Right forelimb (tissue), 1 donor: ENCODE measurements at places on chromosomes 3 and 15.

- no peak for DNase-seq
Observed at GRCh38 chr3:8766148-8766547, 3.3 kb downstream of the OXTR start.

DNA sequence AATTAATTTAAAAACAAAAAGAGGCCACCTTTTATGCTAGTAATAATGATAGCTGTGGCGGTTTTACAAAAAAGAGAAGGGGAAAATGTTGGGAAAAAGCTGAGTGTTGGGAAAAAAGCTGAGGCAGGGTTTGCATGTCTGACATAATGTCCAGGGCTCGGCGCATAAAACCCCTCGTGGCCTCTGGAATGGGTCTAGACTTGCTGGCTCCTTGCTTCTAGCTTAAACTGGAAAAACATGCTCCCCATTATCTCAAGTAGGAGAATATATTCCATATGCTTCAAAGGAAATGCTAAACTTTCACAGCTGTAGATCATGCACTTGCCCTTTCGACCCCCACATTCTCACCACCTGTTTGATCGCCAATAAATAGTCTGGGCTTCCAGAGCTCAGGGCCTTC, 53.0 kb downstream of the CYP19A1 start:
- DNase-seq: no peak

- DNase-seq: no peak
Observed at GRCh38 chr15:96412906-96413231, 82.4 kb downstream of the NR2F2 start.

DNA sequence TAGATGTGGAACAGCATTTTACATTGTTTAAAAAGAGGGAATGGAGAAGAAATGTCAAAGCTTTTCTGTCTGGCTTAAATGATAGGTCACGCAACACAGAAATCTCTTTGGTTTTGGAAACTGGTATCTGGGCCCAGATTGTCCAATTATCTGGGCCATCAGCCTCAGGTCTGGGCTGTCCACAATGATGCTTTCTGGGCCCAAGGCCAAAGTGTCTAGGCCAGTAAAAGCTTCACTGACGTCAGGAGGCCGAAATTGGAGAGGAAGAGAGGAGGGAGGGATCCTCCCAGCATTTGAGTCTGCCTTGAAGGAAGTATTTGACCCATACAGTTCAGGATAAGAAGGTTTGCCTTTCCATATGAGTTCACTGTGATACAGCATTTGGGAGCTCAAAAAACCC, 60.7 kb upstream of the ALDH1A3 start:
- DNase-seq: no peak

DNA sequence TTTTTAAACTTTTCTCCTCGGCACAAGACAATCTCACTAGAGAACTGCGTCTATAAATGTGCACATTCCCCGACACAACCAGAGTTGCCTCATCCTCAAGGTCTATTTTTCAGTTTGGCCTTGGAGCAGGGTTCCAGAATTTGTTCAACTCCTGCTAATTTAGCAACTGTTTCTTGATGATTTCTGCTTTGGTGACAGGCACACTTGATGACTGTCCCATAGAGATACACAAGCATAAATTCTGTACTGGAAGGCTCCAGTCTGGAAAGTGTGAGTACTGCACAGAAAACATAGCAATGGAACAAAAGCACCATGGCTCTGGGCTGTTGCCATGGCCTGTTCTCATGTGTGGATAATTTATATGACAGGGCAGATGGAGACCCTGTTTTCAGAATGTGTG, 379.6 kb upstream of the PDZRN3 start:
- DNase-seq: no peak

- no peak for DNase-seq
Observed at GRCh38 chr15:68653031-68653635, 74.3 kb downstream of the CORO2B start.

GRCh38 chr3:114764056-114764492, 383.0 kb downstream of the ZBTB20 start:
- no peak for DNase-seq

- no peak for DNase-seq
Observed at GRCh38 chr3:185308126-185308754, 54.4 kb upstream of the EHHADH start.

DNA sequence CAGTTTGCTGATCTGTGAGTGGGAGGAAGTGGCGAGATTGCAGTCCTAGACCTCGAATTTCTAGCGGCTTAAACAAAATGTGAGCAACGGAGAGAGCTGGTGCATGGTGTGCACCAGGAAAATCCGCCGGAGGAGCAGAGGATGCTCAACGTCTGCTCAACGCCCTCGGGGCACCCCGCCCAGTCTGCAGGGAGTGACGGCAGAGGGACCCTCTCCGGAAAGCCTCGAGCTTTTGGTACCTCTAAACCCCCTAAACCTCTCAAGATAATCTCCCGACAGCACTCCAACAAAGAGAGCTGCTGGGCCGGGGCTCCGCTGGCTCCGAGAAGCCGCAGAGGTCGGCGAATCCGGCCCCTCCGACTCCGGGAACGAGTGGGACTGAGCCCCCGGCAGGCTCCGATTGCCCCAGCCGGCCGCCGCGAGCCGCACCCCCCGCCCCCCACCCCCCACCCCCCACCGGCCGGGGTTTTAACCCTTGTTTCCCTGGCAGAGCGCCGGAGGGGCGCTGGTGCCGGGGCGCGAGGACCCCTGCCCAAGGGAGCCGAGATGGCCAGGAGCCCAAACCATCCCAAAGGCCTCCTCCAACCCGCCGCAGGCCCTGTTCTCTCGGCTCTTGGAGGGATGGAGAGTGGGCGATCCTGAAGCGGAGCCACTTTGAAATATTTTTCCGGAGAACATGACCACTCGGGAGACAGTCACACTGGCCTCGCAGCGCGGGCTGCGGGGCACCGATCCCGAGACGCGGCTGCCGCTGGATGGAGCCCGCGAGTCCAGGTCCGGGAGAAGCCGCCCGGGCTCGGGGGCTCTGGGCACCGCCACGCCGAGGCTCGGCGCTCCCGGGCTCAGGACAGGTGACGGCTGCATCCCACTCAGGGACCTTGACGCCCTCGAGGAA, 1.5 kb downstream of the MEGF11 start:
- peak; percentile 67 for DNase-seq

DNA sequence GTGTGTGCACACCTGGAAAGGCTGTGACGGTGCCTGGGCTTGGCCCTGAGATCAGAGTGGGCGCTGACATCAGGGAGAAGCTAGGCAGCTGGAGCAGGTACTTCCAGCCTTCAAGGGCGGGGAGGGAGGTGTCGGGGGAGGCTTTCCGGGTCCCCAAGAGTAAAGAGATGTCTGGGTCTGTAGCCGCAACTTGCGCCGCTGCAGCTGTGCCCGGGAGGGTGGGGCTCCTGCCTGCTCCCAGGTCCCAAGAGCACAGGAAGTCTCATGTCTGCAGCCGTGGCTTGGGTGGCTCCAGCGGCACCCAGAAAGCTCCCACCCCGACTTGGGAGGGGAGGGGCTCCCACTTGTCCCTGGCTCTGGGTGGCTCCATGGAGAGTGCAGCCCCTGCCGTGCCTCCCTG, 103.2 kb upstream of the BNIP2 start:
- DNase-seq: no peak

DNA sequence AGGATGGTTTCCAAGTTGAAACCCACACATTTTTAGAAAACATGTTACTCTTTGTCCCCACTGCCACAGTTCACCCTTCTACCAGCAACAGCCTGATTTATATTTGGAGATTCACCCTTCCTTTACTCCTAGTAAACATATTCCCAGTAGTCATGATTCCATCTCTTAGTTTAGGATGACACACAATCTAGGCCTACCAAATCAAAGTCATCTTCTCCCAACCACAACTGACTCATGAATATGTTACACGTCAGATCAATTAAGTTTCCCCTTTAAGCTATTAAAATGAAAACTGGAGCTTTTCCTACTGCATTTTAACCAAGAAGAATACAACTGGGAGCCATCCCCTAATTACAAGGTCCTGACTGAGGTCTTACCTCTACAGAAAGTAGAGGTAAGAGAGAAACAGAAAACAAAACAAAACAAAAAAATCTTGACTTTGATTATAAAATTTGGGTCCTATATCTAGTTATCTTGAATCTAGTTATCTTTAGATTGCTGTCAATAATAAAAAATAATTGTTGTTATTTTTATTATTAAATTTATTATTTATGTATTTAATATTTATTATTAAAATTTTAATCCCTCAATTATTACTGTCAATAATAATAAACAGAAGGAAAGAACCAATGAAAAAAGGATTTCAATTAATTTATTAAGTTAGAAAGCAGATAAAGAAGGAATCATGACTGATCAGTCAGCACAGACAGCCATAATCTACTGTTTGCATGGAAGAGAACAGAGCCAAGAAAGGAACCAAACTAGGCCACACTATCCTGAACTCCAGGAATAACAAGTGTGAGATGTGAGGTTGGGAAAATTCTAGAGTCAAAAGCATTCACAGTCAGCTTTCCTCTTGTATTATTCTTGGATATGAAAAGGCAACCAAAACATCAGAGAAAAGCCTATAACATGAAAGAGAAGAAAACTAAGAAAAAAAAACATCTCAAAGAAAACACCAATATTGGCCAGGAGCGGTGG, 12.5 kb downstream of the DPH6 start:
- DNase-seq: no peak

DNA sequence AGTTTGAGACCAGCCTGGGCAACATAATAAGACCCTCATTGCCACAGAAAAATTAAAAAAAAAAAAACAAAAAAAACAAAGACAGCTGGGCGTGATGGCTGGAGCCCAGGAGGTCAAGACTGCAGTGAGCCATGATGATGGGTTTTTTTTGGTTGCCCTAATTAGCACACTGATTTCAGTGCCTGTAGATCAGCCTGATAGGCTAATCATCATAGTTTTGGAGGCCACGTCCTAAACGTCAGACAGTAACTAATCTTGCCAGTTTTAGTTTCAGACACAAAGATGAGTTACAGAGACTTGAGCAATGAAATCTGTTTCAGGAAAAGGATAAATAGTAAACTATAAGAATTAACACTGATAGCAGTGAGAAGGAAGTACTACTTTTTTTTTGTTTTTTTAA, 55.4 kb downstream of the LRCH3 start:
- no peak for DNase-seq

DNA sequence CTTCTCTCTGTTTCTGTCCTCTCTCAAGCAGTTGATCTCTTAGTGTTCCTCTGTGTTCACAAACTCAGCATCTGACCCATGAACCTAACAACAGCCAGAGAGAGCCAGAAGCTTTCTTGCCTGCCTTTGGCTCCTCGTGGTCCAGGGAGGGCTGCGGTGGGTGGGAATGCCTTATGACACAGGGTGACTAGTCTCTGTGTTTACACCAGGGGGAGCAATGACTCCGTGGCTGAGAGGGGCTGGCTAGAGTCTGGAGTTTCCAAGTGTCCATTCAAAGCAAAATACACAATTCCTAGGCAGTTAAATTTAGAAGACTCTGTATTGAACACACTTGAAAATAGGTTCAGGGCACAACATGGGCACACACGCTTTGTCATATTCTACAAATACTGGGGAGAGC, 370.0 kb upstream of the FRG2C start:
- peak; percentile 65 for DNase-seq

- DNase-seq: peak; percentile 86
Observed at GRCh38 chr15:68204776-68205557, at the start of gene CALML4. Gene CALML4, minus strand, starts transcription at chr15:68205332. Its CDS starts 85 bp downstream, at chr15:68205247.

DNA sequence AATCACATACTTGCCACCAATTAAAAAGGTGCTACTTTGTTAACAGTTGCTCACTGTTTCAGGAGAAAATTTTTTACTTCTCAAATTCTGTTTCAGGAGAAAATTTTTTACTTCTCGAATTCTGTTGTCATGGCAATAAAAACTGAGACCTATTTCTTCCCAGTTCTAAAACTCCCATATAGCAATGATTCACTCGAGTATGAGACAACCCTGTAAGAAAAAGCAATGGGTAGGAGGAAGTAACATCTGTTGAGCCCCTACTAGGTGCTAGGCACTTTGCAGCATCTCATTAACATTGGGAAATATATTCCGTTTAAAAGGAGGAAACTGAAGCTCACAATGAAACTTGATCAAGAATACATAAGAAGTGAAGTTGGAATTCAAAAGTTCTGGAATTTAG, 35.1 kb upstream of the IGSF11 start:
- DNase-seq: no peak

- DNase-seq: no peak
Observed at GRCh38 chr15:64747578-64747977, 27.8 kb downstream of the RBPMS2 start.

GRCh38 chr15:96431786-96432185, 101.3 kb downstream of the NR2F2 start:
- no peak for DNase-seq

DNA sequence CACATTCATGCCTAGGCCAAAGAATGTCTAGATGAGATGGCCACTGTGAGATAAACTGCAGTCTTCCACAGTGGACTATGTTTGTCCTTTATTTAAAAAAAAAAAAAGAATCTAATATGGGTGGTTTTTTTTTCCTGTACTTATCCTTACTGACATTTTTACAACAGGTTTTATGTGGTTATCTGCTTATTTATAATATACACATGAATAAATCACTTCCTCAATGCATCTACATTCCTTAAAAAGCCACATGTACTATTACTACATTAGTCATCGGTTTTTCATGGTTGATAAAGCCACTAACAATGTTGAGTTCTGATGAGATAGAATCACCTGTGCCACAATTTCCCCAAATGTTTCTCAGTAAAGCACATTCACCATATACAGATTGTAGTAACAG, 341.3 kb upstream of the THBS1 start:
- no peak for DNase-seq

DNA sequence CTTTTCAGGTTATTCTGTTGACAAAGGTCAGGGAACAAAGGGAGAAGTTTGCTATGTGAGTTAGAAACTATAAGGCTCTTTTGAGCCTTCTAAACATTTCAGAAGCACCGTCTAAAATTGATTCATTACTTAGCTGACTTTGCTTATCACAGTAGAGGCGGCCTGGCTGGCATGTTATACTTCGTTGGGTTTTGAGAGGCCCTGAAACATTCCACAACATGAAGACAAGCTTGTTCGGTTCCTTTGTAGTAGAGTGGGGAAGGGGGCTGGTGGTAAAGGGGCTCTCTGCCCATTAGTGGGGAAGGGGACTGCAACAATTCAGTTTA, 23.6 kb downstream of the ZBTB38 start:
- no peak for DNase-seq

GRCh38 chr3:130748981-130749380, 2.4 kb upstream of the PIK3R4 start:
- DNase-seq: no peak

DNA sequence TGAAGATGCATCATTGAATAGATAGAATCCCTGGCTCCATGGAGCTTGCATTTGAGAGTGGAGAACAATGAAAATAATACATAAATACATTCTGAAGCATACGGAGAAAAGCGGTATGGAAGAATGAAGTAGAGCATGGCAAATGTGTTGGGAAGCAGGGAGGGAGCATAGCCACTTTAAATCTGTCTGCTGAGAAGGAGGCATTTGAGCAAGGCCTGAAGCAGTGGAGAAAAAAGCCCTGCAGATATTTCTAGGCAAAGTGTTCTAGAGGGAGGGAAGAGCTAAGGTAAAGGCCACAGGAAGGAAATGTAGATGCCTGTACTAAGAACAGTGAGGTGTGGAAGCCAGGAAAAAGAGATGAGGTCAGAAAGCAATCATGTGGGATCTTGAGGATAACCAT, 484.8 kb downstream of the CNTN3 start:
- no peak for DNase-seq

- no peak for DNase-seq
Observed at GRCh38 chr3:151688571-151688970, 45.2 kb upstream of the AADACL2 start.

GRCh38 chr15:31563421-31563820, 236.8 kb downstream of the KLF13 start:
- no peak for DNase-seq

GRCh38 chr3:180036092-180036670, 556 bp downstream of the PEX5L start:
- DNase-seq: no peak
